ENCODE measurements at places on chromosomes 2 and 18.
A peak's percentile ranks its signal among the peaks of the same experiment; 100 is the strongest.

- no peak for ATAC-seq
These were observed 77.2 kb downstream of the EFEMP1 start for GRCh38 chr2:55846426-55846825.

DNA sequence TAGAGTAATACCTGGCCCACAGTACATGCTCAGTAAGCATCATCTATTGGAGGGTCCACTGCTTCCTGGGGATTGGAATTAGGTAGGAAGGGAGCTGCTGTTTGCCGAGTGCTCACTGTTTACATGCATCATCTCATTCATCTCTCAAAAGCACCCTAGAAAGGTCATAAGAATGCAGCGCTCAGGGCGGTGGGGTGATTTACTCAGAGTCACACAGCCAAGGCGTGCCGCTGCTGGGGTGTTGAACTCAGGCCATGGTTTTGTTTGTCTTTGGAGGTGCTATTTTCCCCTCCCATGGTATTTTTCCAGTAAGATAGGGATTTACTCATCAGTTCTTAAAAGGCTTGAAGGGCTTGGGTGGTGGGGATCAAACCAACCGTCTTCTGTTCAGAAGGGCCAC, 227.5 kb downstream of the LDLRAD4 start:
- no peak for ATAC-seq

GRCh38 chr2:130963196-130963848, 126.6 kb downstream of the ARHGEF4 start:
- ATAC-seq = peak; percentile 87

DNA sequence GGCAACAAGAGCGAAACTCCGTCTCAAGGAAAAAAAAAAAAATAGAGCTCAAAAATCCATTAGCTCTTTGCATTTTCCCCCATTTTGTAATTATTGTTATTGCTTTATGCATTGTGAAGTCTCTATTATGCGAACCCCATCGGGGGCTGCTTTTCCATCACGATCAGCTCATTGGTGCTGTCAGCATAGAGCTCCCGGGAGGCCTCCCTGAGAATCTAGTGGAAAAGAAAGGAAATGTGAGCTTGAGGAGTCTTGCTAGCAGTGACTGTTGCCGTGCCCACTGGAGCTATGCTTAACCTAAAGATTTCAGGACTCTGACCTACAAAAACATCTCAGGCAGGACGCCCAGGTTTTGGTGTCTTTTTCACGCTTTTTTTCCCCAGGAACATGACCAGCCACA, 102.6 kb upstream of the NDUFV2 start:
- no peak for ATAC-seq

GRCh38 chr2:98540536-98540935, 67.8 kb downstream of the COA5 start:
- no peak for ATAC-seq

- ATAC-seq = no peak
These were observed 39.7 kb downstream of the DHX57 start for GRCh38 chr2:38835990-38836389.

DNA sequence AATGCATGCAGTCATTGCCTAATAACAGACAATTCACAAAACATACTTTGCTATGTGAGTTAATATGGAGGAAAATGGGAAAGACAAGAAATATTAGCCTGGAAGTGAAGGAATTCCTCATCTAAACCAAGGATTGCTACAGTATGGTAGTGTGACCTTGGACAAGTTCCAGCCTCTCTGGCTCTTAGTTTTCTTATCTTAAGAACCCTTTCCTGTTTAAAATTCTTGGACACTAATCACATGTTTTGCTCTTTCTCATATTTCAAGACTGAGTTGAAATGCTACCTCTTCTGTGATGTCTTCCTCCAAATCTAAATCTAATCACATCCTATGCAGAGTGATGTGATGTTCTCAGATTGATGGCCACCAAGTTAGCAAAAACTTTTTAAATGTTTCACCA, 20.8 kb upstream of the ADAM23 start:
- ATAC-seq = no peak

DNA sequence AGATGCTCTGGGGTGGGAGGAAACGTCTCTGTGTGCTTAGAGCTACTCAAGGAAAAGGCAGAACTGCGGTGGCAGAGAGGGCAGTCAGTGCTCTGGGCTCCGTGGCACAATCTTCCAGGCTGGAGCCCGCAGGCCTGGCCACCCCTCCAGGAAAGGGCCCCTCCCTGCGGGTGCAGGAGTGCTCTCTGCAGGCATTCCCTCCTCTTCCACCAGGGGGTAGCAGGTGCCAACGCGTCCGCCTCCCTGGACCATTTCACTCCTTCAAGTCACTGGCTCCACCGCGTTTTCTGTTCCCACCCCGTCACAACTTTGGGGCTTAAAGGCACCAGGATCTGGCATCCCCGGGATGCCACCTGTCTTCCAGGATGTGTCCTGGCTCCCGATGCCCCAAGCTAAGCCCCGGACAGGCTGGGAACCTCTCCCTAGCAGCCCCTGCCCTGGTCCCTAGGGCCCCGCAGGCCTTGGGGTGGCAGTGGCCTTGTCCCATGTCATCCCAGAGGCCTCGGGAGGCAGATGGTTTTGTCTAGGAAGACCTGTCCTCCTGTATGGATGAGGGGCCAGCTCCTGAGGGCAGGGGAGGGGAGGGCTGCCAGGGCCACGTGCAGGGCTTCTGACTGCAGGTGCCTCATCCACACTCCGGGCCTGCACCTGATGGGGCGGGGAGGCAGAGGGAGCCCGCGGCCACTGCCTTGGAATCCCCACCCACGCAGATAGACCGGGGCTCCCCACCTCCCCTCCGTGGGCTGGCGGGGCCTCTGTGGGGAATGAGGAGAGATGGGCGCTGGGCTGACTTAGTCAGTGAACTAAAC, 26.4 kb downstream of the KCNIP3 start:
- ATAC-seq = no peak

GRCh38 chr18:10995550-10995949, 153.8 kb downstream of the PIEZO2 start:
- peak; percentile 66 for ATAC-seq

DNA sequence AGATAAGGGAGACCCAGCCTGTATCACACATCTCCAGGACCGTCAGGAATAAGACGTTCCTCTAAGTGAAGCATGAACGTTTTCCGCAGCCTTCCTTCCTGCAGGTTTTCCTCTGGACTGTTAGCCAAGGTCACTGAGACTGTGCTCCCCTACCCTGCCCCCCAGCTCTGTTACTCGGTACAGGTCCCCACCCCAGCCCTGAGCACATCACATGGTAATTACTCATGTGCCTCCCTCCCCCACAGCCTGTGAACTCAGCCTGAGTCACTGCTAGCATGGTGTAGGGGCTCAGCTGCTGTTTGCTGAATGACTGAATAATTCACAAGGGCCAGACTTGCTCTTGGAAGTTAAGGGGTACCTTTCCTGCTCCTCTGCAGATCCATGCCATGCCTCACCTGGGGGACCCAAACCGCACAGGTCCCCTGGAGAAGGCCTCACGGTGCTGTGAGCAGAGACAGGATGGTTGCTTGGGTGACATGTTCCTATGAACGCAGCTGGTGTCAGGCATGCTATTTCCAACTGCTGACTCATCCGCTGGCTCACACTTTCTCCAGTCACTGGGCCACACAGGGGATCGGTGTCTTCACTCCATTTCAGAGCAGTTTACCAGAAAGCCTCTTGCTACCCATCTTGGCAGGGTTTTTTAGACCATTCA, 88.2 kb downstream of the PLB1 start:
- peak; percentile 93 for ATAC-seq

GRCh38 chr2:207782238-207783030, 12.7 kb upstream of the FZD5 start:
- no peak for ATAC-seq

DNA sequence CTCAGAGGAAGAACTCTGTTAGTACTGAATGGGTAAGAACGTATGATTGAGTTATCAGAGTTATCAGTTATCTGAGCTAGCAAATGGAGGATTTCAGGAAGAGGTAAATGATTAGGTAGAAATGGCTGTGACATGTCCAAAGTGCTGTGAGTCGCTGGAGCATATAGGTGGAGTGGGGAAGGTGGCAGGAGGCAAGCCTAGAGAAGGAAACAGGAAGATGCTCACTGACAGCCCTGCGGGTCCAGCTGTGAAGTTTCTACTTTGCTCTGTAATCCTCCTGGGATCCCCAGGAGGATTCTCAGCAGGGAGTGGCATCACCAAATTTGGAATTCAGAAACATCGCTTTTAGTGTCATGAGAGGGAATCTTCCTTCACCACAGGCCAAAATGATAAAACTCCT, 52.0 kb downstream of the GYPC start:
- ATAC-seq = no peak

GRCh38 chr2:132568656-132569055, 101.3 kb downstream of the LYPD1 start:
- ATAC-seq = no peak

DNA sequence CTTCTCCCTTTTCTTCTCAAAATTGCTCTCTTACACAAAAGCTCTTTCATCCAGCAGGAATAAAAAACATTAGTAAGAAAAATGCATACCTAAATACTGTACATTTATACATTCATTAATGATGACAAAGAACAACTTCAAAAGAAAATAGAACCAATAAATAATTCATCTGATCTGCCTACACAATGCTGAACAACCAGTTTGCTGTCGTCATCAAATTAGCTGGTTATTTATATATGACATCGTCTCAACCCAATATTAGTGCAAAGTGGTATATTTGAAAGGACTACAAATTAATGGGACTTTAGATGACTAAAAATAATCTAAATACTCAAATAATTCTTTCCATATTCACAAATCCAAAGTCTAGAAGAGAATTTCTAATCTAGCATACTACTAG, 24.8 kb upstream of the VIT start:
- no peak for ATAC-seq

DNA sequence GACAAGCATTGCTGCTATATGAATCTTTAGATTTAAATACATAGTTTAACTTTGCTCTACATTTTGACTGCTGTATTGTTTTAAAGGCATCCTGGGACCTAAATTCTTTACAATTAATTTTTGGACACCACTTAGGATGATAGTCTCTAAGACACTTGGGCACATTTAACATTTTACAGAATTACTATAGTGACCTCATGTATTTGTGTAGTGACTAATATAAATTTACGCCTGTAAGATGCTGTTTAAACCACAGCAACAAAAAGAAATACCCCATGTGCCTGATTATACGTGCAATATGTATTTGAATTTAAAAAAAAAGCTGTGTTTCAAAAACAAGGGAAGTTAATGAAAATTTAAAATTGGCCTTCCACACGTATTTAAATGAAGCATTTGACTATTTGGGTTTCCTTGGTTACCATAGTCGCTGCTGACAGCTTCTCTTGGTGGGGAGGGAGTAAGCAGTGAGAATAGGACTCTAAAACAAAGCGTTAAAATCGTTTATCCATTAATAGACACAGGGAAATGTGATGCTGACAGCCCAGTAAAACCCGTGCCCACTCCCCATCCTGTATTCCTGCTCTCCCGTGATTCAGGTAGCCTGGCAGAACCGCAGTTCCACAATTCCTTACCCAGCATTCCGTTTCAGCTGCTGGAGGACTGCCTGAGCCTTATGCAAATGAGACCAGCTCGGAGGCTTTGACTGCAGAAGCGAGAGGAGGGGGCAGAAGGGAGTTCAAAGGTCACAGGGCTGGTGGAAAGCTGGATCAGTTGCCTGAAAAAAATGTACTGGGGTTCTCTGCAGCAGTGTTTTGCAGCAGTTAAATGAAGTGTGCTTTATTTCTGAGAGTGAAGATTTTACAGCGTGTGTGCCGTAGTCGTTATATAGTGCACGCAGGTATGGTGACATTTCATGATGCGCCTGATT, 104.3 kb downstream of the CSRNP3 start:
- ATAC-seq = peak; percentile 91

GRCh38 chr18:46062781-46063180, 9.3 kb downstream of the PSTPIP2 start:
- ATAC-seq = no peak

DNA sequence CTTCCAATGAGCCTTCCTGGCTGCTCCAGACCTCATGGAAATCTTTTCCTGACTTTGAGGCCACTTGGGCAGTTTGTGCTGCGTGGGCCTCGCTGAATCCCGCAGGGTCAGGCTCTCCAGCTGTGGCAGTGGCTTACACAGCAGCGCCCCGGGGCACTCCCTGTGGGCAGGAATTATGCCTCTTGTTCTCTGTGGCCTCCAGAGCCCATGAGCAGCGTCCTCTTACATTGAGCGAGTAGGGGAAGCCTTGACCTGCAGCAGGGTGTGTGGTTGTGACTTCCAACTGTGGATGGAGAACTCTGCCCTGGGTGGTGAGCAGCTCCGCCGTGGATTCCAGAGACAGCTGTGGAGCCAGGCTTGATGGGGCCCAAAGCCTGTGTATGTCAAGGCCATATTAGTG, 180.8 kb downstream of the GLI2 start:
- ATAC-seq = no peak

- peak; percentile 97 for ATAC-seq
These were observed 21.7 kb upstream of the EFHD1 start for GRCh38 chr2:232611559-232612218.

GRCh38 chr2:27019931-27020855, 12.6 kb upstream of the TMEM214 start:
- no peak for ATAC-seq

DNA sequence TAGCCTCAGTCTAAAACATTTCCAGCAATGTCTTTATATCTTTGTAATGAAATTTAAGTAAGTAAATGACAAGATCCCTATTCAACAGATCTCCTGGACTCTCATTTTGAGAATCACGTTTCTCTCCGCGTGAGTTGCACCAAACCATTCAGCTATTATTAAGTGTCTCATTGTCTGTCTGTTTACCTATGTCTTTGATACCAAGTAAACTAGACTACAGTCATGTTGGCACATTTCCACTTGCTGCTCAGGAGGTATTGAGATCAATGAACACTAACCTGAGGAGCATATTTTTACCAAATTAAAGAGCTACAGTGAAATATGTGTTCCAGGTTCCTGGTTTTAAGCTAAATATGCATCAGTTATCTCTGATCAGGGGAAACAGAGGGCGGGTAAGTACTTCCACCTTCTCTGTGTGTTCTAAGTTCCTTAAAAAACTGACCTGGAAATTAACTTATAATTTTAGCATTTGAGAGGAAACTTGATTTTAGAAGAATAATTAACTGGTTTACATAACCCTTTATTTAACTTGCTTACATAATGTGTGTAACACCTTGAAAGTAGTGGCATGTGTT, 125.8 kb downstream of the OSBPL6 start:
- ATAC-seq = no peak

DNA sequence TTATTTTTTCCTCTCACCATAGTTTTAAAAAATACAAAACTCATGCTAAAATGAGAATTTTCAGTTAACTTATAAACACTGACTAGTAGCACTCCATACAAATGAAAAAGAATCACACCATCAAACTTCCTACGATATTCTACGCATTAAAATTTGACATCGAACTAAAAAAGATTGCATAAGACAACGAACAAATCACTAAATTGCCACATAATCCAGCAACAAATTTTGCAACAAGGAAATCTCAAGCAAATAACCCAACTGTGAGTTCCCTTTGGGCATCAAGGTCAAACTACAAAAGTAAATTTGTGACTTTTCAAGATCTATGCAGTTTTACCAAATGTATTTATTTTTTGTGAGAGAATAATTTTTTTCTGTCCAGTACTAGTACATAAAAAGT, 1.5 kb downstream of the MAP3K2 start:
- no peak for ATAC-seq

Measured in motor neuron (in vitro differentiated cells).